ENCODE measurements at places on chromosomes 7 and 10.

DNA sequence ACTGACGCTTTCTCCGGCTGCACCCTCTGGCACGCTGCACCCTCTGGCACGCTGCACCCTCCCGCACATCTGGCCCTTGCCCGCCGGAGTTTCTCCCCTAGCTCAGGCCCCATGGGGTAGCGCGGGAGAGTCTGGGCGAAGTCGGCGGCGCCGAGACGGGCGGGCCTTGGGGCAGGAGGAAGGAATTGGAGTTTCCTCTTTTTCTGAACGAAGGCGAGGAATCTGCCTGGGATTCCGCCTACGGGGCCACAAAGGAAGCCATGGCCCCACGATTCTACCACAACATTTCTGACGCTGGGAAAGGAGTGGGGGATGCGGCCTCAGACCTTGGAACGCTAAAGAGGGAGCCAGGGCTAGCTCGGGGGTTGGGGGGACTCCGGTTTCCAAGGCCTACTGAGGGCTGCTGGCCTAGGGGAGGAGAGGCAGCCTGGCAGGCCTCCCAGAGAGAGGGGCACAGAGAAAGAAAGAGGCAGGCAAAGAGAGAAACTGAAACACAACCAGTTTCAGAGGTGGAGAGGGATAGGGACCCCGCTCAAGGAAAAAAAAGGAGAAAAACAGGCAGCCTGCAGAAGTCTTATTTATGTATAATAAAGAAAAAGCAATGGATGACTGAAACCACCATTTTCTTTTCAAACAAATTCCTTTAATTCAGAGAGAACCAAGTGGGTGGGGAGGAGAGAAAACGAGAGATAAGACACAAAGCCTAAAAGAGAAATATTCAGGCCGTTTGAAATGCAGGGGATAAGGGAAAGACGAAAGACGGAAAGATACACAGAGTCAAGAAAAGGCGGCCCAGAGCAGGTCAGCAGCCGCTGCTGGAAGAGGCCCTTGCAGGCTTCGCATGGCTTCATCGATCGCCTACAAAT lies 4.3 kb downstream of the TLX1 start:
- no peak for DNase-seq

GRCh38 chr7:100515072-100515532 lies 23.9 kb upstream of the AGFG2 start:
- DNase-seq = no peak

GRCh38 chr10:3892440-3893425 lies 107.7 kb upstream of the KLF6 start:
- DNase-seq = no peak

DNA sequence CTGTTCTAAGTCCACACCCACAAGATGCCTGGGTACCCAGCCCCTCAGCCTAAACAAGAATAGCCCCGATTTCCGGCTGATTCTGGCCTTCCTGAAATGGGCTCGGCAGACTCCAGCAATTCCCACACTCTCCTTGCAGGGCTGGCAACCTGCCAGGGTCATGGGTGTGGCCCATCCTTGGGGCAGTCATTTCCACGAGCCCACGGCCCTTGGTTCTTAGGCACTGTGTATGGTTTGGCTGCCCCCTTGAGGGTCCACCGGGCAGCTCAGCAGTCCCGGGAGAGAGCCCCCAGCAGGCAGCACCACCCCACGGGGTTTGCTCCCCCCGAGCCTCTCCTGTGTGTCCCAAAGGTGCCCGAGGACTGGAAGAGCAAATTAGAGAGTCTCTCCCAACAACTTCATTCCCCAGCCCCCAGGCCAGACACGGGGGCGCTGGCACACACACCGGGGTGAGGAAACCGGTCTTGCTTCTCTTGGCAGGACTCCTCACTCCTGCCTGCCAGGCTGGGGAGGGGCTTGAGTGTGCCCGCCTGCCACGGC lies 142.2 kb downstream of the EMX2 start:
- DNase-seq = no peak

DNA sequence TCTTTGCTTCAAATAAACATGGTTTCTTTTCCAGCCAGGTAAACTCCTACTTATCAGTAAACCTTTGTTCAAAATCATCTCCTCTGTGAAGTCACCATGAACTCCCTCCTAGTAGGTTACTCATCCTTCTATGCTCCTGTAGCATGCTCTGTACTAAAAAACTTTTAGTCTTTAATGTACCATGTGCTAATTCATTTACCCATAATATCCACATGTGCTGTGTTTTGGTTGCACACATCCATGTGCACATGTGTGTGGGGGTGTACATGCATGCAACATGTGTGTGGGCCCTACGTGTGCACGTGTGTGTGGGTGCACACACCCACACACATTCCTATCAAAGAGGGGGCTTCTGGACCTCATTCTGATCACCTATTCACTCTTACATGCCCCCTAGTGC lies 259.9 kb upstream of the SP4 start:
- no peak for DNase-seq

- DNase-seq = no peak
Measured at GRCh38 chr7:134902058-134902457, 84.2 kb upstream of the AGBL3 start.

GRCh38 chr10:71833451-71834342 lies 17.4 kb downstream of the PSAP start:
- DNase-seq = no peak

- no peak for DNase-seq
Measured at GRCh38 chr10:124909563-124909962, 32.4 kb upstream of the ZRANB1 start.

DNA sequence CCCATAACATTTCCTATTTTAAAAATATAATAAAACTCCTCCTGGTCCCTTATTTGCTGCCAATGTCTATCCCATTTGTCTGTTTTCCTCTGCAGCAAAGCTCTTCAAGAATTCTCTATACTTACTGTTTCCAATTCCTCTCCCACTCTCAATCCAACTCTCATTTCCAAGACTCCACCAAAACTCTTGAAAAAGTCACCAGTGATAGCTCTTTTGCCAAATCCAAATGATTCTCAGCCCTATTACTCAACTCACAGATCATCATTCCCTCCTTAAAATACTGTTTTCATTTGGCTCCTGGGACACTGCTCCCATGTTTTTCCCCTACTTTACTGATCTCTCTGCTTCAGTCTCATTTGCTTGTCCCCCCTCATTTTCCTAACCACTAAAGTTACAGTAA lies 139.4 kb downstream of the HIBADH start:
- DNase-seq = no peak

DNA sequence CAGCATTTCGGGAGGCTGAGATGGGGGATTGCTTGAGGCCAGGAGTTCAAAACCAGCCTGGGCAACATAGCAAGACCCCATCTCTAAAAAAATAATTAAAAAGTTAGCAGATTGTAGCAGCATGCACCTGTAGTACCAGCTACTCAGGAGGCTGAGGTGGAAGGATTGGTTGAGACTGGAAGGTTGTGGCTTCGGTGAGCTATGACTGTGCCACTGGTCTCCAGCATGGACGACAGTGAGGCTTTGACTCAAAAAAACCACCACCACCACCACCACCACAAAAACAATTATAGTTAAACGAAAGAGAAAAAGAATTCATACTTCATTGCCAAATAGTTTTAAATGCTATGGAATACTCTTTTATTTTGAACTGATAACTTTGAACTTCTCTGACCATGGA lies 63.4 kb downstream of the VTI1A start:
- peak; percentile 2 for DNase-seq

DNA sequence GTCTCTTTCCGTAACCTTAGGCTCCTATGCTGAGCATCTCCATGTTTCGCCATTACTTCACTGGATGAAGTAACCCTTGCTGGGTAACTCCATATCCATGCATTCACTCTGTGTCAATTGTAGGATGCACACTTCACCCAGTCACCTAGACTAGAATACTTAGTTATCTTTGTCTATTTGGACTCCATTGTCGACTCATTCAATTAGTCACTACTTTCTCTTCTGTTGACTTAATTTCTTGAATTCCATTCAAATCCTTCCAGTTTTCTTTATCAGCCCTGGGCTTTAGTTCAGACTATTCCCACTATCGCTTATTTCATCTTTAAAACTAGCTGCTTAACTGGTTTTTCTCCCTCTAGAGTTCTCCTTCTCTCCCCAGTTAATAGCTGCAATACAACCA lies 111.3 kb upstream of the TNS3 start:
- DNase-seq = no peak

DNA sequence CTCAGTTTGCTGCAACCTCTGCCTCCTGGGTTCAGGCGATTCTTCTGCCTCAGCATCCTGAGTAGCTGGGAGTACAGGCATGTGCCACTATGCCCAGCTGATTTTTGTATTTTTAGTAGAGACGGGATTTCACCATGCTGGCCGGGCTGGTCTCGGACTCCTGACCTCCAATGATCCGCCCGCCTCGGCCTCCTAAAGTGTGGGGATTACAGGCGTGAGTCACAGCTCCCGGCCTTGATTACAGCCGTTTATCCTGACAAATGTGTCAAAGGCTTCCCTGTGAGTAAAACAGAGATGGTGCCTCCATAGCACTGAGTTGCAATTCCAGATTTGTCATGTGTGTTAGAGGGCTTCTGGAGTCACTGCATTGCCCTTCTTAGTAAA lies 273.7 kb downstream of the CCDC3 start:
- DNase-seq = no peak

DNA sequence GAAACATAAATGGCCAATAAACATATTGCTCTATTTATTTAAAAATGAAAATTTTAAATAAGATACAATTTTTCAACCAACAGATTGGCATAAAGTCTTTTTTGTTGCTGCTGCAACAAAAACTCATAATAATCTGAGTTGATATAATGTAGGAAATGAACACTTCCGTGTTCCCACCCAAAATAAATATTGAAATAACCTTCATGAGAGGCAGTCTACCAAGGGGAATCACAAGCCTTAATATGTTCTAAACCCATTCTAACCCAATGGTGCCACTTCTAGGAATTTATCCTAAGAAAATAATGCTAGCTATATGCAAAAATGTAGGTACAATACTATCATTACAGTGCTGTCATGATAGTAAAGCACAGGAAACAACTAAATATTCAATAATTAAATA lies 39.1 kb downstream of the SLC25A13 start:
- DNase-seq = no peak

All from stimulated activated CD4-positive, alpha-beta T cell treated with anti-CD3 and anti-CD28 coated beads, Interleukin-2, amount 100 ng/mL, for 48 hours (primary cell).